ENCODE measurements at places on chromosomes 2 and 18.

DNA sequence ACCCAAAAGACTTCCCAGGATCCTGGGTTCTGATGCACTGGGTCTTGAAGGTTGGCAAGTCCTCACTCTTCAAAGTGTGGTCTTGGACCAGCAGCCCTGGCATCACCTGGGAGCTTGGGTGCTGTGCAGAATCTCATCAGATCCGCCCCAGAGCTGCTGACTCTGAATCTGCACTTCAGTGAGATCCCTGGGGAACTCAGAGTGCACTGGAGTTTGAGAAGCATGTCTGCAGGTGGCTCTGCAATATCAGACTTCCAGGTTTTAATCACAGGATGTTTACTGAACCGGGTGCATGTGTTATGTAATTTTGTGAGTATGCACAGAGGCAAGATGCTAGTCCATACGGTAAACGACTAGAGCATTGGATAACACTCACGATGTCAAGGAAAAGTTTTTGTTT is 58.0 kb upstream of the BOD1L2 start:
- DNase-seq: no peak

GRCh38 chr2:196697825-196698224 is 58.3 kb downstream of the CCDC150 start:
- DNase-seq: no peak

DNA sequence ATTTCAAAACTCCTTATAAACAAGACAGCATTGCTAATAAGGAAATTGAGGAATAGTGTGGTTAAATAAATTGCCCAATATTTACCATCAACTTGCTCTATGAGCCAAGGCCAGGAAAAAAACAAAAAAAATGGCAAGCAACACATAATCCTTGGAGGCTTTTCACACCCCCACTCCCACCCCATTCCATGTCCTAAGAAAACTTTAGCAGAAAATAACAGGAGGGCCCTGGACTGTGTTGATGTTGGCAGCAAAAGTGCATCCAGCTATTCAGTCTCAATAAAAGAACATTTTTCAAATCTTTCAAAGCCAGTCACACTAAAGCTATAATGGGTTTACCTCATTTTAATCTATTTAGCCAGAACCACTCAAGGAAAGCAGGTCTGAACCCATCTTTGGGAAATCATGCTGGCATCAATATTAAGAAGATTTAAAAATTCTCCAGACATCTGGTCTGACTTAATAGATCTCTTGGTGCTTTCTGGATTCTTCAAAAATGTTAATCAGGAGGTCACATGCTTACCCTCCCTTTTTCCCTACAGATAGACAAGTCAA is 34.6 kb upstream of the STK17B start:
- DNase-seq: no peak

- DNase-seq: no peak
Observed at GRCh38 chr2:27652790-27653189, 10.6 kb downstream of the SUPT7L start.

DNA sequence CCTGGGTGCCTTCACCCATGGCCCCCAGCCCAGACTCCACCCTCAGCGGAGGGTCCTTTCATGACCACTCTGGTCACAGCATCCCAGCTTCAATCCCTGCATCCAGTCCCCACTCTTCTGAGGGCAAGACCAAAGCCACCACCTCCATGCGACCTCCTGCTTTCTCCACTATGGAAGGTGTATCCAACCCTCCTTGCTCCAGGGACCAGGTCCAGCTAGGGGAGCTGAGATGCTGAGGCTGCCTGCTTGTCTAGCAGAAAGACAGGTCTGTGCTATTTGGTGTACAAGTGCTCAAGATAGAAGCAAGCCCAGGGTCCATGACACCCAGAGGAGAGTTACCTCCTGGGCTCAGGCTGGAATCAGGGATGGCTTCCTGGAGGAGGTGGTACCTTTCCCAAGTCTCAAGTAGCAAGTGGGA is 73.8 kb upstream of the RAB6C start:
- DNase-seq: no peak

- DNase-seq: peak; percentile 51
Observed at GRCh38 chr2:237434866-237435311, 20.9 kb upstream of the COL6A3 start.

GRCh38 chr2:217971166-217971565 is 31.6 kb downstream of the TNS1 start:
- no peak for DNase-seq

- DNase-seq: no peak
Observed at GRCh38 chr2:178401994-178402437, 49.0 kb downstream of the PRKRA start.

DNA sequence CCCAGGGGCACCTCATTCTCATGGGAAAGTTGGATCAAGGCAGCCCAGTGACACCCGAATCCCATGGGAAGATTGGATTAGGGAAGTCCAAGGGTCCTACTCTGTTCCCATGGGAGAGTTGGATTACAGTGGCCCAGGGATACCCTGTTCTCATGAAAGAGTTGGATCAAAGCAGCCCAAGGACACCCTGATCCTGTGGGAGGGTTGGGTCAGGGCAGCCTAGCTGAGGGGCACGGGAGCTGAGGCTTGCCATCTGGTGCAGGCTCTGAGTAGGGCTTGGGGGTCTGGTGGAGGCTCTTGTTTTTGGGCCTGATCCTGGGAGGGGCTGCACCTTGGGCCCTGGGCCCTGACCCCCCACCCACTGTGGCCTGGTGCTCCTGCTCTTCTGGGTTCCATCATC is 87.1 kb downstream of the ACKR3 start:
- no peak for DNase-seq

- DNase-seq: peak; percentile 51
Observed at GRCh38 chr2:63841254-63842022, at the start of gene UGP2. Gene UGP2, plus strand, starts transcription at chr2:63841896. Its CDS starts 290 bp downstream, at chr2:63842186.

DNA sequence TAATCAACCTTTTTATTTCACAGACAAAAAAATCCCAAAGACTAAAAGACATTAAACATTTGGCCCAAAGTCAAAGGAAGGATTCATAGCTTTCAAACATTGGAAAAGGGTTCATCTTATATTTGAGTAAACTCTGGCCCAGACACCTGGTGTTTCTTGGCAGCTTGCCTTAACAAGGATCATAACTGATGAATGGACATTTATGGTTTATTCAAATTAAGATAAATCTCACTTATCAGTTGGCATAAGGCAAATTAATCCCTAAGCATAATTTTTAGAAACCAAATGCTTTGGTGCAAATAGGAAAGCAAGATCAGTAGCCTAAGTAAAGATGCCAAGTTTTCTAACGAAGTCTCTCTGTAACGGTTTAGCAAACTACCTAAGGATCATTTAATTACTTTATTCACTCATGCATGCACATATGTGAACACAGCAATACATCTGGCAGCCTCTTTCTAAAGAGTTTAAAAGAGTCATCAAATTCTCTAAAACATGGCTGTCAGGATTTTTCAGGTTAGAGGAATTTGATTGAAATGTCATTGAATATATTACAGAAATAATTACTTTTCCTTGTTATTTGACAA is 323.4 kb upstream of the RBMS1 start:
- no peak for DNase-seq

- no peak for DNase-seq
Observed at GRCh38 chr18:75285876-75286275, 75.3 kb downstream of the TSHZ1 start.

GRCh38 chr2:182980115-182980514 is 58.1 kb downstream of the NCKAP1 start:
- no peak for DNase-seq

DNA sequence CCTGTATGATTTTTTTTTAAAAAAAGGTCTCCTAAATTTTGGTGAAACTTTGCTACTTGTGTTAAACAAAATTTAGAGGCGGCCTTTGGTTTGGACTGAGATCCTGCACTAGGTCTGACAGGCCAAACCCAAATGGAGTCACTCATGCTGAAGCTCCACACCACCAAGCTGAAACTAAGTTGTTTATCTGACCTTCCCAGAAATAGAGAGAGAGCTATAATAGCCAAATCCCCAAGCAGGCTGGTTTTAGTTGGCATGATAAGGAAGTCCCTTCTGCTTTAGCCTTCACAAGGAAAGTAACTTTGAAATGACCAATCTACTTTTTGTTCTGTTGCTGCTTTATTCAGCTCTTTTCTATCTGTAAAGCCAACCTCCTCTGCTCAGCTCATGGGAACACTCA is 17.1 kb upstream of the THUMPD2 start:
- no peak for DNase-seq

- DNase-seq: no peak
Observed at GRCh38 chr18:60112369-60112768, 212.6 kb downstream of the PMAIP1 start.

- DNase-seq: no peak
Observed at GRCh38 chr2:67716895-67717396, 319.8 kb downstream of the ETAA1 start.

DNA sequence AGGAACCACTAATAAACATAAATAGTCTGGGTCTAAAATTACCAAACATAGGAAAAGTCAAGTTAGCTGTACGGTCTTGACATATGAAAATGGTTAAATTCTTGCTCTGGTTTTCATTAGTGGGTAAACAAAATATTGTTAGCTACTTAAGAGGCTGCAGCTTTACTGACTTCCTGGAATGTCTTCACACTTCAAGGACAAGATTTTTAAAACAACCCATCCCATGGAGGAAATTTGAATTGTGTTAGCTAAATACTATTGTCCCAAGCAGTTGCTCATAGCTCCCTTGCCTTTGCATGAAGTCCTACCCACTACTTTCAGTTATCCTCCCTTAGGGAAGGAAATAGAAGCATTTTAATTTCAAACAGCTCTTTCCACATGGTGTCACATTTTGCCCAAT is 128.5 kb downstream of the EPHA4 start:
- DNase-seq: no peak

GRCh38 chr2:53286345-53286744 is 481.3 kb upstream of the CHAC2 start:
- DNase-seq: no peak

GRCh38 chr18:1039421-1039820 is 134.8 kb downstream of the ADCYAP1 start:
- no peak for DNase-seq

- DNase-seq: no peak
Observed at GRCh38 chr2:41872646-41873045, 175.2 kb upstream of the PKDCC start.

GRCh38 chr2:116582850-116583249 is 1231.6 kb upstream of the DDX18 start:
- no peak for DNase-seq

DNA sequence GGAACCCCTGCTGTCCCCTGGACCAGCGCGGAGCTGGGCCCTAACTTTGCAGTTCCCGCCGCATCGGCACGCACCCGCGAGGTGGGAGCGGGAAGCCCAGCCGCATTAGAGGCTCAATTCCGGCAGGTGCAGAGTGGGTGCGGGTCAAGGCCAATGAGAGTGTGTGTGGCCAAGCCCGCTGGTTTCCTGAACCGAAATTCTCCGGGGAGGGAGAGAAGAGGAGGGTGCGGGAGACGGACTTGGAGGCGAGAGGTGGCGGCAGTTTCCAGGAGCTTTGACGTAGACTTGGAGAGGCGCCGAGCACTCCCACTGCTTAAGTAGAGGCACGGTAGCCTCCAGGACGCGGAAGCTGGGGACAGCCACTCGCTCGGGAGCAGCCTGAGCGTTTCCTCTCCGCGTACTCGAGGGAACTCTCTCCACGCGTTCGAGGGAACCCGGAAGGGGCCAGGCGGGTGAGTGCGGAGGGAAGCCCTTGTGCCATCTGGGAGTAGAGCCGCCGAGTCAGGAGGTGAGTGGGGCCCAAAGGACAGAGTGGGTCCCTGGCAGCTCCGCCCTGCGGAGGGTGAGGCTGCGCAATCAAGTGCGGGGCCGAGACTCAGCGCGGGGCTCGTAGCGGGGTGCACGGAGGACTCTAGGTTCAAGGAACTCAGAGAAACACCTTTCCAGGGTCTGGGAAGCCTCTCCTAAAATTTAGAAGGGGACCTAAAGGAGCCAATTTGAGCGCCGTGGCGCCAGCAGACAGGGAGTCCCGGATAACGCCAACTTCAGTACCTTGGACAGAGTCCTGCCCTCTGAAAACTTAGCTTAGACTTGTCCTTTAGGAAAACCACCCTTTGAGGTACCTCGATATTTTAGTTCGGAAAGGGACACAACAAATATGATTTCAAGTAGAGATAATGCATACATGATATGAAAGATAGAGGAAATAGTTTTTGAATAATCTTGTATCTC is at the start of gene FAM237A:
FAM237A (plus strand) TSS at position 413 of the 951 bp plus-strand sequence. CDS start 1,750 bp downstream, outside the sequence.
- DNase-seq: no peak

DNA sequence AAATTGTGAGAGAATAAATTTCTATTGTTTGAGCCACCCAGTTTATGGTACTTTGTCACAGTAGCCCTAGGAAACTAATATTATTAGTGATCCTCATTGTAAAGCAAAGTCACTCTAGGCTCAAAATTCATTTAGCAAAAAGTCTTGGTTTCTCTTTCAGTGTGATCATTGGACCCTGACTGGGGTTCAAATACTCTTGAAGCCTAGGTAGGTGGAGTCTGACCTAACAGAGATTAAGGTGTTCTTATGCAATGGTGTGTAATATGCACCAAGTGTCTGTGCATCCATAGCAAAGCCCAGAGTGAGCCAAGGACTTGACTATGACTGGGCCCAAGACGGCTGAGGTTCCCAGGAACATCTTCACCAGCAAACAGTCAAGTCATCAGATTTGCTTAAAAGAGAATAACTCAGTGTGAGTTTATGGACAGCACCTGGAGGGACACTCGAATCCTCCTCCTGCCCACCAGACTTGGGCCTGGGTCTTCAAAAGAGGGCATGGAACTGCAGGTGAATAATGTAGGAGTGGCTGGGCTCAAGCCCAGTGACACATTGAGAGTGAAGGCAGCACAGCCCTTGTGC is 51.1 kb upstream of the BCL11A start:
- no peak for DNase-seq

GRCh38 chr2:239182981-239183791 is 217.6 kb downstream of the HDAC4 start:
- DNase-seq: no peak

- no peak for DNase-seq
Observed at GRCh38 chr18:75207310-75208154, 1.4 kb downstream of the PTGR3 start.

DNA sequence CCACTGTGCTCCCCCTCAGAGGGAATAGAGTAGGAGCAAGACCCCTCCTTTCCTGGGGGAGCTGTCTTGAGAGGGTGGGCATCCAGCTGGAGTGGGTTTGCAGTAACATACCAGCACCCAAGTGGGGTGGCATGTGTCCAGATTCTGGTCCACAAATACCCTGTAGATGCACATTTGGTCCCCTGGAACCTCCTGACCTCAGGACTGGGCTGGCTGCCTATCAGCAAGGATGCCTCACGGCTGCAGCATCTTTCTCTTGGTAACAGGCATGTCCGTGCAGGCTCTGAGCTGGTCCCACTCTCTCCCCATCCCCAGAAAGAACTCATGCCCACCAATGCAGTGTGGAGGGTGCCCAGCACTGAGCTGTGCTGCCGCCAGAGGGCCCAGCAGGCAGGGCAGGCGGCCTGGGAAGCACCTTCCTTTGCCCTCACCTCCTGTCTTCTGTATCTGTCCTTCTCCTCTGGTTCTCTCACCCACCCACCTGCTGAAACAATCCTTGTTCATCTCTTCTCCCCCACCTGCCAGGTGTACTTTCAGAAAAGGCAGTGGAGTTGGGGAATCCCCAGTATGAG is 47.4 kb downstream of the ITGB1BP1 start:
- no peak for DNase-seq

- no peak for DNase-seq
Observed at GRCh38 chr2:234254783-234255521, 204.4 kb downstream of the SPP2 start.

- DNase-seq: no peak
Observed at GRCh38 chr2:214135966-214136365, 274.9 kb upstream of the VWC2L start.

GRCh38 chr2:46163098-46163430 is 134.1 kb upstream of the EPAS1 start:
- DNase-seq: no peak

GRCh38 chr2:173415431-173416381 is 61.0 kb downstream of the CDCA7 start:
- DNase-seq: no peak

- DNase-seq: no peak
Observed at GRCh38 chr2:85549826-85550225, 10.9 kb downstream of the MAT2A start.

- no peak for DNase-seq
Observed at GRCh38 chr2:6793371-6793770, 72.3 kb downstream of the CMPK2 start.

Data from stimulated activated CD8-positive, alpha-beta memory T cell treated with anti-CD3 and anti-CD28 coated beads, Interleukin-4, amount 100 ng/mL, for 1 hour (primary cell).